CD4-positive, alpha-beta T cell (primary cell): ENCODE measurements at places on chromosomes 3 and 15.

GRCh38 chr3:99356696-99357095, 281.7 kb upstream of the COL8A1 start:
- DNase-seq: no peak

GRCh38 chr15:92149029-92149428, 244.7 kb upstream of the ST8SIA2 start:
- DNase-seq: no peak

- DNase-seq: no peak
Observed at GRCh38 chr3:79268422-79268821, 499.4 kb downstream of the ROBO1 start.

- no peak for DNase-seq
Observed at GRCh38 chr3:160806094-160806493, 50.1 kb downstream of the PPM1L start.

DNA sequence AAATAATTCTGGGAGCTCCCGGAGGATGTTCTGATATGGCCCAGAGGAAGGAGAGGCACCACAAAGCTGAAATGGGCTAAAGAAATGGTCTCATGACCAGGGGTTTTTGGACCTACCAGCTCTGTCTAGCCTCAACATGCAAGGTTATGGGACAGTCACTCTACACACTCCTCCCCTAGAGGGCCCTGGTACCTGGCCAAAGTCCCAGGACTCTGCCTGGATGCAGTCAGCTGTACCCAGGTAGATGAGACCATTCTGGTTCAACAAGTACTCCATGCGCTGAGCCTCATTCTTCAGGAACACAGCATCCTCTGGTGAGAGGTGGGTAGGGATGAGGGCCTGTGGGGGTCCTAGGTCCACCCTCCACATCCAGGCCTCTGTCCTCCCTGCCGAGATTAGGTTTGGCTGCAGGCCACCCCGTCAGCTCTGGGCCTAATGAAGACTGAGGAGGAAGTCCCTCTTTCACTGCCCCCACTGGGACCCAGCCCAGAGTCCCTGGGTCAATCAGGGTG, 9.5 kb downstream of the EPB42 start:
- DNase-seq: no peak

GRCh38 chr15:64909546-64909945, 2.2 kb upstream of the ANKDD1A start:
- DNase-seq: no peak

DNA sequence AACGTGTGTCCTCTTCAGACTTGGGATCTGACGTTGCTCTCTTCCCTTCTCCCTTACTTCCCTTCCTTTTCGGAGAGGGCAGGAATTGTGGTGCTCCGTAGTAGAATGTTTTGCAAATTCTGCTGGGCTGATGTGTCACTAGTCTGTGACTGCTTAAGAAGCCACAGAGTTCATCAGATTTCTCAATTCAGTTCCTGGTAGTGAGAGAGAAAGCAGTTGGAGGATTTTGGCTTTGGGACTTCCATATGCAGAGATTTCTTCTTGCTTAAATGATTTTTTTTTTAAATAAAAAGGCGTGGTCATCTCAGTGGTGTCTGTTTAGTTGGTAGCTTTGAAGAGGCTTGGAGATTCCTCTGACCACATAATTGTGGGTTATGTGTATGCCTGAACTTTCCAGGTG, 10.1 kb downstream of the CEMIP start:
- DNase-seq: no peak

DNA sequence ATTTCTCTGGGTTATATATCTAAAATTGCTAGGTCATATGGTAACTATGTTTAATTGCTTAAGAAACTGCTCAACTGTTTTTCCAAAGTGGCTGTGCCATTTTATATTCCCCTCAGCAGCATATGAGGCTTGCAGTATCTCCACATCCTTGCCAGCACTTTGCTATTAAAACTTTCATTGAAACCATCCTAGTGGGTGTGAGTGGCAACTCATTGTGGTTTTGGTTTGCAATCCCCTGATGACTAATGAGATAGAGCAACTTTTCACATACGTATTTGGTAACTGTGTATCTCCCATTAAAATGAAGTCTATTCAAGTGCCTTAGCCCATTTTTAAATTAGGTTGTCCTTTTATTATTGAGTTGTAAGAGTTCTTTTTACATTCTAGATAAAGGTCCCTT, 17.3 kb downstream of the KPNA1 start:
- DNase-seq: no peak

- DNase-seq: no peak
Observed at GRCh38 chr3:155481591-155481990, 188.1 kb upstream of the STRIT1 start.

DNA sequence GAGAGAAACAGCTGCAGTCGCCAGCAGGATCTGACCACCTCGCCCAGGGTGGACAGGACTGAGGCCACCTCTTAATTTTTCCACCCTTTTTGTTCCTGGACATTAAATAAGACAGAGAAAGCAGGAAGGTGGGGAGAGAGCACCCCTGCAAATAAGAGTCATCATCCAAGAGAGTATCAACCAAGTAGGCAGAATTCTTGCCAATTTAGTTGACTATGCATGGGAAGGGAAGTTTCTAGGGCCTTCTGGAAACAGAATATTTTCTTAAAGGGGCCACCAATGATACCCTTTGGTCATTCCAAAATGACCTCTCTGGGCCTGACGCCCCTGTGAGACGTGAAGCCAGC, 136.2 kb downstream of the TJP1 start:
- no peak for DNase-seq

DNA sequence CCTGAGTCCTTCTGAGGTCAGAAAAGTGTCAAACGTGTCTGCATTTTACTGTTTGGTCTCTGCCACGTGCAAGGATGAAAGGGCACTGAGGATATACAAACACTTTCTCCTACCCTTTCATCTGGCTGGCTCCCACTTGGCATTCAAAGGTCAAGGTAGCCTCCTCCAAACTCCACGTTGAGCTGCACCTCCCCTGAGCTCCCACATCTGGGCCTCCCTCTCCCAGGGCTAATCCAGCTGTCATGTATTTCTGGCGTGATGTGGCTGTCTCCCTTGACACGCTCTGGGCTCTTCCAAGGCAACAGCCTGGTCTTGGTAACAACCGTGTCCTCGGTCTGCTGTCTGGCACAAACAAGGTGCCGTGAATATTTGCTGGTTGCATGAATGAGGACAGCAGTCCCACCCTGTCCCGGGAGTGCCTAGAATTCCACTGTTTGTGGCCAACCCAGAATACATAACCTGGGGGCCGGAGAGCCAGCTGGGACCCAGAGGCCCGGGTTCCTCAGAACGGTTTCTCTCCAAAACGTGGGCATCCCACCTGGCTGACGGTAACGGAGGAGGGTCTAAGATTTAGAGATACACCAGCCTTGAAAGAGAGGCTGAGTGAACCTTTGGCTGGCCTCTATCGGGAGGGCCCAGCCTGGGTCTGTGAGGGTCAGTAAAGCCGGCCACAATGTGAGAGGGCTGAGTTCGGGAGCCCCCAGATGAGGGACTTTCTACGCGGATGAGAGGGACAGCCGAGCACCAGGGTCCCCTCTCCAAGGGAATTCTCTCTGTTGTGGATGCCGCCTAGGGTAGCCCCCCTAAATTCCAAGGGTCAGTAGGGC, 767 bp downstream of the GLT8D1 start:
- no peak for DNase-seq

- no peak for DNase-seq
Observed at GRCh38 chr3:177781686-177782161, 584.4 kb upstream of the TBL1XR1 start.

GRCh38 chr3:71399478-71399877, 184.1 kb downstream of the FOXP1 start:
- DNase-seq: no peak

- DNase-seq: no peak
Observed at GRCh38 chr3:160842021-160843005, 86.3 kb downstream of the PPM1L start.

DNA sequence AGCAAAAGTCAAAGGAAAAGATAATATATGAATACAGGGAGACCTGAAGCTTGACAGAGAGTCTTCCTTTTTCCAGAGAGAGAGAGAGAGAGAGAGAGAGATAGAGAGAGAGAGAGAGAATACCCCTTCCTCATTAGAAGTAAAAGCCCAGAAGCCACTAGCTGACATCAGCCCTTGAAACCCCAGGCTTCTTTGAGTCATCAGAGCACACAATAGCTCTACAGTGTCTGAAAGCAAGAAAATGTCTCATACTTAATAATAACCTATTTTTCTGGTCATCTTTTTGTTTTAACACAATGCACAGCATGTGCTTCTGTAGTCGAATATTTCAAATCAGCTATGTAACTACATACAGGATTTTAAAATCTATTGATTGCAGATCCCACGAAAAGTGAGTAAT, 109.2 kb upstream of the NANOGP8 start:
- no peak for DNase-seq

DNA sequence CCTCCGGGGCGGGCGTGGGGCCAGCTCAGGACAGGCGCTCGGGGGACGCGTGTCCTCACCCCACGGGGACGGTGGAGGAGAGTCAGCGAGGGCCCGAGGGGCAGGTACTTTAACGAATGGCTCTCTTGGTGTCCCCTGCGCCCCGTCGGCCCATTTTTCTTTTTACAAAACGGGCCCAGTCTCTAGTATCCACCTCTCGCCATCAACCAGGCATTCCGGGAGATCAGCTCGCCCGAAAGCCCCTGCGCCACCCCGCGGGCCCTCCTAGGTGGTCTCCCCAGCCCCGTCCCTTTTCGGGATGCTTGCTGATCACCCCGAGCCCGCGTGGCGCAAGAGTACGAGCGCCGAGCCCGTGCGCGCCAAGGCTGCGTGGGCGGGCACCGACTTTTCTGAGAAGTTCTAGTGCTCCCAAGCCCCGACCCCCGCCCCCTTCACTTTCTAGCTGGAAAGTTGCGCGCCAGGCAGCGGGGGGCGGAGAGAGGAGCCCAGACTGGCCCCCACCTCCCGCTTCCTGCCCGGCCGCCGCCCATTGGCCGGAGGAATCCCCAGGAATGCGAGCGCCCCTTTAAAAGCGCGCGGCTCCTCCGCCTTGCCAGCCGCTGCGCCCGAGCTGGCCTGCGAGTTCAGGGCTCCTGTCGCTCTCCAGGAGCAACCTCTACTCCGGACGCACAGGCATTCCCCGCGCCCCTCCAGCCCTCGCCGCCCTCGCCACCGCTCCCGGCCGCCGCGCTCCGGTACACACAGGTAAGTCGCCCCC, at the start of gene THBS1:
TSS of gene THBS1 (plus strand) at position 595 of the 757 bp plus-strand sequence. CDS start 779 bp downstream, outside the sequence.
- peak; percentile 13 for DNase-seq

- DNase-seq: no peak
Observed at GRCh38 chr3:114402838-114403237, 109.0 kb downstream of the TIGIT start.

DNA sequence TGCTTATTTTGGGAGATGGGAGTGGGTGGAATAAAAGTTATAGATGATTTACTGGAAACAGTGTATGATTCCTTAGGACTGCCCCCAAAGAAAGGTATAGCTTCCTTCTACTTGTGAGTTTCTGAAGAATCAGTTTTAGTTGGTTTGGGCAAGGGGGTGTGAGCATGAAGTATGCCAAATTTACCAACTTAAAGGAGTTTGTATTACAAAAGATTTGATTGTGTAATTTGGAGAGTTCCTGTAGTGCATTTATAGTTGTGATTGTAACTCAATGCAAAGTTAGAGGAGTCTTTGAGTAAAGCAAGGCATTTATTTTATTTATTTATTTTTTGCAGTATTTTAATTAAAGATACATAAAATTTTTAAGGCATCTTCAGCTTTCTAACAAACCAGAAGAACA, 42.8 kb downstream of the TSC22D2 start:
- no peak for DNase-seq
